ENCODE measurements at places on chromosomes 7 and 10.

GRCh38 chr10:24784061-24784460 lies 60.4 kb upstream of the ARHGAP21 start:
- no peak for DNase-seq

- no peak for DNase-seq
Measured at GRCh38 chr10:59456199-59456598, 93.8 kb upstream of the FAM13C start.

- no peak for DNase-seq
Measured at GRCh38 chr10:94287336-94287735, 75.4 kb downstream of the NOC3L start.

DNA sequence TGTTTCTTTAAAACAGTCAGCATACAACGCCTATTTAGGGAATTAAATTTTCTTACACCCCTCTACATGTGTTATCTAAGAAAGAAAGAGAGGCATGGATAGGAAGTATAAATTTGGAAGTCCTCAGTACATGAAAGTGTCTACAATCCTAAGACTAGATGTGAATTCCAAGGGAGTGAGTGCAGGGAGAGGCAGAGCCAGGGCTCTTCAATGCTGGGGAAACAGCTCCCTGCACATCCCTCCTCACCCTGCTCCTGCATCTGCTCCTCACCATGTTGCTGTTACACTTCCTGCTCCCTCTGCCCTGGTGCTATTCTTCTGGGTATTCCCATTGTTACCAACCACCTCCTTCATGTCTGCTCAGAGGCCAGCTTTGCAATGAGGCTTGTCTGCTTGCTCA lies 229.1 kb upstream of the AKR1E2 start:
- DNase-seq: no peak

DNA sequence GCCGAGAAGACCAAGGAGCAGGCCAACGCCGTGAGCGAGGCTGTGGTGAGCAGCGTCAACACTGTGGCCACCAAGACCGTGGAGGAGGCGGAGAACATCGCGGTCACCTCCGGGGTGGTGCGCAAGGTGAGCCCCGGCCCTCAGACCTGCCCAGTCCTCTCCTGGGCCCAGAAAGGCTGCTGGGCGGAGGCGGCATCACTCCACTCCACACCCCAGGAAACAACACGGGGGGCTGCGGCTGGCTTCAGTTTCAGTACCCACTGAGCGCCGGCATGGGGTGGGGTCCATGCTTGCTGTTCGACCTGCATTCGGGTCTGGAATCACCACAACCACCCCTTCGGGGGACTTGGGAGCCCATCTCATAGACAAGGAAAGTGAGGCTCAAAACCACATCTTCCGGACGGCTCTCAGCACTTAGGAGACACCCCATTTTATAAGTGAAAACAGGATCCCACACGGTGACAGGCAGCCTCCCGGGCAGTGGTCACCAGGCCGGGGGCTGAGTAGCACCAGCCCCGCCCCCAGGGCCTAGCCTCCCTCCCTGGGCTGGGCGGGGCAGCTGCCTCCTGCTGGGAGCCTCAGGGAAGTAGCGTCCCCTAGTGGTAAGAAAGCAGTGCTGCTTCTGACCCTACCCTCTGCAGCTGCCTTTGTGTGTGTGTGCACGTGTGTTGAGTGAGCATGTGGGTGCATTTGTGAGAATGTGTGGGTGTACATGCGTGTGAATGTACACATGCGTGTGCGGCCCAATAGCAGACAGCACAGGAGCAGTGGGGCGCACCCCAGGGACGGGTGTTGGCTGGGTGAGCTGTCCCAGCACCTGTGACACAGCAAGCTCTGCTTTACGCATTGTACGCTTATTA lies 1.8 kb downstream of the SNCG start:
- DNase-seq: no peak

DNA sequence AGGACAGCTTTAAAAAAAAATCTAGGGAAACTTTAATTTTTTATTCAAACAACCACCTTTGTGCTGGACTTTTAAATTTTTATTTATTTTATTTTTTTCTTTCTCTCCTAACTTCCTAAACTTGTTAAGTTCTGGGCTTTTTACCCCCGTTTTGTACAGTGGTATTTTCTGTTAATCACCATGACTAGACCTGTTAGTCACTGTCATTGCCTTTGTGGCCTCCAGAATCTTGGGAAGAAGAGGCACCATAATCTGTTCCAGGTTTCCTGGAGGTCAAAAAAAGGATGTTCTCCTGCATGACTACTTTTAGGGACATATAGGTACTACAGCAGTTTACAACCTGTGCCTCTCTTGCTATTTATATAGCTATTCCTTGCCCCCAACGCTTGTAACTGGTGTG lies 31.1 kb upstream of the DDX50 start:
- DNase-seq: no peak

DNA sequence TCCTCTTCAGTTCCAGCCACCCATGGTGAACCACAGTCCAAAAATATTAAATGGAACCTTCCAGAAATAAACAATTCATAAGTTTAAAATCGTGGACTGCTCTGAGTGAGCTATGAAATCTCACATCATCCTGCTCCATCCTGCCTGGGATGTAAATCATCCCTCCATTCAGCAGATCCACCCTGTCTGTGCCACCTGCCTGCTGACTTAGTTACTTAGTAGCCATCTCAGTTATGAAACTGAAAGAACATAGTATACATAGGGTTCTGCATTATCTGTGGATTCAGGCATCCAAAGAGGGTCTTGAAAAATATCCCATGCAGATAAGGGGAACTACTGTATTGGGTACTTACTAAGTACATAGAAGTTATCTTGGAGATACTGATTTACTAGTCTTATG lies 89.0 kb downstream of the ST8SIA6 start:
- no peak for DNase-seq
